ENCODE measurements at places on chromosomes 7 and 10.

GRCh38 chr7:18320971-18321567 is 174.5 kb upstream of the HDAC9 start:
- DNase-seq, result peak; percentile 12

DNA sequence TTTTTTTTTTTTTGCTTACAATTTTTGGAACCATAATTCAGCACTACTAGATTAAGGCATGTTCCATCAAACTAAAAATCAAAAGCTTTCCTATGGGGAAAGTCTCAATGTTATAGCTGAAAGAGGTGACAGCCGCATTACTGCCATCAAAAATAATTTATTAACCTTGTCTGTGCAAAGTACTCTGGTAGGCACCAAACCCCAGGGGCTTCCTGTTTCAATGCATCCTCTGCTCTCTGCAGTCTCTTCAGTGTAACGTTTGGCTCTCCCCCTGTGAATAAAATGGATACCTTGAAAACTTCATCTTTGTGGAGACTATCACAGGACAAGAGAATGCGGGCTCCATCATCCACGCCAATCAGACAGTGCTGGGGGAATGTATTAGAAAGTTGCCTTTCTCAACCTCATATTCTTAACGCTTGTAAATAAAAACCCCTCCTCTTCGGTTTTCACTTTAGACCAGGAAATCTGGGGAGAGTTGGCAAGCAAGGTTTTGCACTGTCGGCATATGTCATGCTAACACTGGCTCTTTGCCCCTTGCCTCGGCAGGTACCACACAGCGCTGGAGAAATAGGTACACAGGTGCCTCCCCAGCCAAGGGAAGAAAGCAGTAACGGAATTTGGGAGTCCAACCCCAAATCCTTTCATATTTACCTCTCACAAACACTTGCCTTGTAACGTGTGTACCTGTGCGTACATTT is 1.6 kb upstream of the NRG3 start:
- DNase-seq, result no peak

GRCh38 chr7:24366876-24367275 is 82.9 kb downstream of the NPY start:
- DNase-seq, result peak; percentile 25

DNA sequence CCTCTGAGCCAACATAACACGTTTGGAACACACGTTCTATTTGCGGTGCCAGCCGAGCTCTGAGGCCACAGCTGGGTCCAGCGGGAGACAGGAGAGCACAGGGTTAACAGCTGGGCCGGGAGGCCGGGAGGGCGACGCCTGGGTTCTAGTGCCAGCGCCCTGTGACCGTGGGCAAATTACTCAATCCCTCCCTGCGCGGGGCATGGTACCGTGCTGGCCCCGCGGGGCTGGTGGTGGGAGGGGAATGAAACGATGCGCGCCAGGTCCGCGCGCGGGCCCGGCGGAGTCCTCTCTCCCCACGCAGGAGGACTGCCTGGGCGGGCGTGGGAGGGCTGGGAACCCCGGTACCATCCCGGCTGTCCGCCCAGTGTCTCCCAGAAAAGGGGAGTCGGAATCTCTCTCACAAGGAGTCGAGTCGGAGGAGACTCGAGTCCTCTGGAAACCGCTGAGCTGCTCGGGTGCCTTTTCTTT is 30.4 kb downstream of the LEP start:
- DNase-seq, result no peak

GRCh38 chr7:149573519-149573918 is 75.9 kb upstream of the ZNF746 start:
- no peak for DNase-seq

GRCh38 chr7:755413-755805 is 28.3 kb upstream of the PRKAR1B start:
- no peak for DNase-seq

DNA sequence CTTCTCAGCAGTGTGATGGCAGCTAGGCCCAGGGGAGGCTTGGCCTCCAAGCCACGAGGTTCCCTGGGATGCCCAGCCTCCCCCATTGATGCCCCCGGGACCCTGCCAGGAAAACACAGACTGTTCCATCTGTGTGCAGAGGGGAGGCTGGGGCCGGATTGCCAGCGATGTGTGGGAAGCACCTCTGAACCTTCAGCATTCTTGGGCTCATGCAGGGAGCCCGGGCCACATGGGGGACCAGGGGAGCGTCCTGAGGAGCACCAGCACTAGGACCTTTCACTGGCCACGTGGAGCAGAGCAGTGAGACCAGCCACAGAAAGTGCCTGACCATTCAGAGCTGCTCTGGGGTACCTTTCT is 2.6 kb downstream of the IMPDH1 start:
- DNase-seq, result no peak

GRCh38 chr10:98478430-98479222 is 31.9 kb upstream of the HPS1 start:
- DNase-seq, result no peak

DNA sequence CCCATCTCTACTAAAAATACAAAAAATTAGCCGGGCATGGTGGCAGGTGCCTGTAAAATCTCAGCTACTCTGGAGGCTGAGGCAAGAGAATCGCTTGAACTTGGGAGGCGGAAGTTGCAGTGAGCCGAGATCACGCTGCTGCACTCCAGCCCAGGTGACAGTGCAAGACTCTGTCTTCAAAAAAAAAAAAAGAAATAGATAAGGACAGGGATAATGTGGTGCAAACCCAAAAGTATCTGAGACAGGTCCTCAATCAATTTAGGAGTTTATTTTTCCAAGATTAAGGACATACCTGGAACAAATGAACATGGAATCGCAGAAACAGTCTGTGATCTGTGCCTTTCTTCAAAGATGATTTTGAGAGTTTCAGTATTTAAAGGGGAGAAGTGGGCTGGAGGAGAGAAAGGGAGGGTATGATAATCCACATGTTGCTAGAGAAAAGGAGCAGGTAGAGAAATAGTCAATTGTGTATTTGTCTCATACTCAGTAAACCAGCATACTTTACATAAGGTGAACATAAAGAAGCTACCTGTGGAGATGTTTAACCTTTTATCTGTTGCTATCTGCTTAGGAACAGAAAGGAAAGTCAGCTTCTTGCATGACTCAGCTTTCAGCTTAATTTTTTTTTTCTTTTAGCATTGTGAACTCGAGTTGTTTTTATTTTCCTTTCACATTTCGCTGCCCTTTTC is 4.9 kb upstream of the MTPN start:
- DNase-seq, result no peak

All from skeletal muscle cell (primary cell).